ENCODE measurements at places on chromosomes 13 and 19.

DNA sequence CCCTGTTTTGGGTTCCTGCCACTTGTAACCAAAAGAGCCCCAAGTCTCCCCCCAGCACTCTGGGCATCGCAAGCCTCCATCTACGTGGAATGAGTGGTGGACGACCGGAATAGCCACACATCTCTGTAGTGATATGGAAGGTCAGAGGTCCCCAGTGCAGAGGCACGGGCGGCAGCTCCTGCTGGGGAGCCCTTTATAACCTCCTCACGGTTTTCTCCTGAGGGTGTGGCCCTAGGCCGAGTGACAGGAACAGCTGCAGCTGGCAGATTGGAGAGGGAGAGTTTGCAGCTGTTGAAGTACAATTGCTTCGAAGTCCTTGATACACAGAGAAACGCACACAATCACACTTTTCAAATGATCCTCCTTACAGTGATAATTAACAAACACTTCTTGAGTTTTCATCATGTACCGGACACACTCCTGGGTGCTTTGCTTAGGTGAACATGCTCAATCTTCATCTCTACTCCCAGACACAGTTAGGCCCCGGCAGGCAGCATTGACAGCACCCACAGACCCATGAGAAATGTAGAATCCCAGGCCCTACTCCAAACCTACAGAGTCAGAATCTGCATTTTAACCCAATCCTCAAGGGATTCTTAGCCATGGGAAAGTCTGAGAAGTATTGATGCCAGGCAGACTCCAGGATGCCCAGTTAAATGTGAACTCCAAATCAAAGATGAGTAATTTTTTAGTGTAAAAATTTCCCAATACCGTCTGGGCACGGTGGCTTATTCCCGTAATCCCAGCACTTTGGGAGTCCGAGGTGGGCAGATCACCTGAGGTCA, 4.9 kb upstream of the ZNF787 start:
- DNase-seq, result no peak

DNA sequence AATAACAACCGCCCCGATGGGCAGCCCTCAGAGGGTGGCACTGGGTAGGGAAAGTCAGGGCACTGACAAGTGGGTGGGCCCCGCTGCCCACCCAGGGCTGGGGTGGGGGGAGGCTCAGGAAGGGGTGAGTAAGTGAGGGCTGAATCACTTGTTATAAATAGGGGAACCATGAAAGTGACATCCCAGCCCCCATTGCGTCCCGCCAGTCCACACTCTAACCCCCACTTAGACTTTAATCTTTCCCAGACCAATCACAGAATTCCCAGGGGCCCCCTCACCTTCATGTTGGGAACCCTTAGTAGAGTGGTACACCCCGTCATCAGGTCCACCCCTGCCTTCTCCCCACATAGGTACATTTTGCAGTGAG, 37.0 kb upstream of the NANOS3 start:
- no peak for DNase-seq

- no peak for DNase-seq
Observed at GRCh38 chr19:6236310-6237291, 43.2 kb downstream of the MLLT1 start.

DNA sequence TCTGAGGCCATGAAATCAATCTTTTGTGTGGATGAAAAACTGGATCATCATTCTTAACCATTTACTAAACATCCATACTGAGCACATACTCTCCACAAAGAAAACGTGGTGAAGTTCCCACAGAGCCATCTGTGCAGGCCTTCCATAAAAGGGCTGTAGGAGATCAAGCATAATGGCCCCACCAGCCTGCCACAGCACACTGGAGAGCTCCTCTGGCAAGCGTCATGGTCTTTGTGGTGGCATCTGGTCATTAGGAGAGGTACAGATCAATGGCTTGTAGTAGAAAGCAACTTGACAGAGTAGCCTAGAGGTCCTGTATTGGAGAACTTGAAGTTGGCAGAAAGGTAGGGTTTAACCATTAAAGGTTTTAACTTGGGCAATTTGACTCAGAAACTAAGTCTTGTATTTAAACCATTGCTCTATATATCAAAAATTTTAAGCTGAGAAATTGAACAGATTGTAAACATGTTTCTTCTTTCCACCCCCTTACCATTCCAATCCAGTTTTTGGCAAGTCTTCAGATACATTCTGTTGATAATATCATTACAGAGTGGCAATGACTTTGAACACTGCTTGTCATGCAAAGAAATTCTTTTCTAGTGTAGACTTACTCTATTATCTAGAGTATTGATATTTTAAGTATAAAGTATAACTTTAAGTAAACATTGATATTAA, 128.3 kb downstream of the LMO7 start:
- no peak for DNase-seq

GRCh38 chr13:113410472-113411201, 42.7 kb downstream of the ADPRHL1 start:
- no peak for DNase-seq

DNA sequence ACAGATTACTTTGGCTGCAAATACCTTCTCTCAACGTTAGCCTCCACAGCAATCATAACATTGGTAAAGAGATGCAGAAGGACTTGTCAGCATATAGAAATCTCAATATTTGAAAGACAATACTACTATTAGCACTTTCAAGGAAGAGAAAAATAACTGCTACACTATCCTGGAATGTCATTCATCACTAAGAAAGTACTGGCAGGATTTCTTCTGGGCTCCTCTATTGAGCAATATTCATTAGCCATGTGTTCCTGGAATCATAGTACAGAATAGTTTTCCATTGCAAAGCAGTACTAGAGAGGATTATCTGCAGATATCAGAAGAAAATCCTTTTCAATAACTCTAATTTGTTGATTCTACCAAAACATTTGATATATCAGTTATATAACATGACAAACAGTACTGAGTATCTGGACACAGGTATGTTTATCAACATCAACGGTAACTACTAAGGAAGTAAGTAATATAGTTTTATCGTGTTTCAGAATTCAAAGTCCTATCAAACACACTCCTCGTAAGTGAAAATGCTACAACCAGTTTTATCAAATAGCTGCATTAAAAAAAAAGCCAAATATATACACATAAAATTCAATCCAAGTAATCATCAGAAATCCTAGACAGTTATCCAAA, 27.3 kb downstream of the INTS6 start:
- no peak for DNase-seq

DNA sequence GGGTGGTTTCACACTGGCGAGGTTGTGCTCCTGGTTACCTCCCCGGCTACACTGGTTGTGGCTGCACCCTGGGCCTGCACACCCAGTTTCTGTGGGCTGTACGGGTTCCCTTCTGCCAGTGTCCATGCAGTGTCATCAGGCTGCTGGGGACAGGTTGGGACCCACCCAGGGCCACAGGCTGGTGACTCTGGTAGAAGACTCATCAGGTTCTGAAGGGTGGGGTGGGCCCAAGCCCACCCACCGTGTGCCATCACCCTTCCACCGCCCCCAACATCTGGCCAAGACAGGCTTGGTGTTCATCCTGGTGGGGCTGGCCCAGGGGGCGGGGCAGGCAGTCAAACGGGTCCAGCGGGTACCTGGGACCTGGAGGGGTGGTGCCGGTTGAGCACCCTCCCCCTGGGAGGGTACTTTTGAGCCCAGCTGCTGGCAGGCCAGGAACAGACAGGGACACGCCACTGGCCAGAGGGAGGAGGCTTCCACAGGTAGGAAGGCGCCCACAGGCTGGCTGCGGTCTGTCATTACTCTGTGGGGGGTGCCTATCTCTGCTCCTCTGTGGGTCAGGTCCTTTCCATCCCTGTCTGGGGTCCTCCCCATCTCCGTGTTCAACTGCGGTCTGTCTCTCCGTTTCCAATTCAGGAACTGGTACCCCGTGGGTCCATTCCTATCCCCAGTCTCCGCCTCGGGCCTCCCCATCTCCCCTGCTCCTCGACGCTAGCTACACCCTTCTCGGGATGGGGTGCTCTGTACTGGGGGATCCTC, at the start of gene RNF225:
TSS of gene RNF225 (plus strand) at position 437 of the 759 bp plus-strand sequence. CDS start 434 bp downstream, outside the sequence.
- DNase-seq, result no peak

GRCh38 chr13:66313413-66313812, 916.7 kb downstream of the PCDH9 start:
- DNase-seq, result no peak

DNA sequence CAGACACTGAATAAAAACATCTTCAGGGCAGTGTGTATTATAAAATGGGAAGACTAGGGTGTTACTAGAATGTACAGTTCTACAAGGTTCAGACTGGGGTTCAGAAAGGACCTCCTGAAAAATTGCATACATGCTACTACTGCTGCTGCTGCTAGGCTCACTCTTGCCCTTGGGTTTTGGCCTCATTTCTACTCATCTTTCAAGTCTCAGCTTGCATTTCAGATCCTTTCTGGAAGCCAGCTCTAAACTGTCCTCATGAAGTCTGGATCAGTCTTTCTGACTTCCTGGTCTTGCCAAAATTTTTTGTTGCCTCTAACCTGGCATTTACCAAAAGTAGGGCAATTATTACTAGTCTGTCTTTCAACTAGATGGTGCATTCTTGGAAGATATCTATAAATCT, 393.3 kb downstream of the DIAPH3 start:
- no peak for DNase-seq

- no peak for DNase-seq
Observed at GRCh38 chr13:39353988-39354387, 249.0 kb downstream of the LHFPL6 start.

DNA sequence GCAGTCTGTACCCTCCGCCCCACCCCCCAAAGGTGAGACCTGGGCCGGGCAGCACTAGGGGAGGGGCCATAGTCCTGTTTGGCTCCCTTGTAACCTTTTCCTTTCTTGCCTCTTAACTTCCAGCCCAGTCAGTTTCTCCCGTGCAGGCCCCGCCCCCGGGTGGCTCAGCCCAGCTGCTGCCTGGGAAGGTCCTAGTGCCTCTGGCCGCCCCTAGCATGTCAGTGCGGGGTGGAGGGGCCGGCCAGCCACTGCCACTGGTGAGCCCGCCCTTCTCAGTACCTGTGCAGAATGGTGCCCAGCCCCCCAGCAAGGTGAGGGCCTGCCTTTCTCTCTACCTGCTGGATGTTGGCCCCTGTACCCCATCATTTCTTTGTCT, 10.5 kb upstream of the PRR19 start:
- no peak for DNase-seq

DNA sequence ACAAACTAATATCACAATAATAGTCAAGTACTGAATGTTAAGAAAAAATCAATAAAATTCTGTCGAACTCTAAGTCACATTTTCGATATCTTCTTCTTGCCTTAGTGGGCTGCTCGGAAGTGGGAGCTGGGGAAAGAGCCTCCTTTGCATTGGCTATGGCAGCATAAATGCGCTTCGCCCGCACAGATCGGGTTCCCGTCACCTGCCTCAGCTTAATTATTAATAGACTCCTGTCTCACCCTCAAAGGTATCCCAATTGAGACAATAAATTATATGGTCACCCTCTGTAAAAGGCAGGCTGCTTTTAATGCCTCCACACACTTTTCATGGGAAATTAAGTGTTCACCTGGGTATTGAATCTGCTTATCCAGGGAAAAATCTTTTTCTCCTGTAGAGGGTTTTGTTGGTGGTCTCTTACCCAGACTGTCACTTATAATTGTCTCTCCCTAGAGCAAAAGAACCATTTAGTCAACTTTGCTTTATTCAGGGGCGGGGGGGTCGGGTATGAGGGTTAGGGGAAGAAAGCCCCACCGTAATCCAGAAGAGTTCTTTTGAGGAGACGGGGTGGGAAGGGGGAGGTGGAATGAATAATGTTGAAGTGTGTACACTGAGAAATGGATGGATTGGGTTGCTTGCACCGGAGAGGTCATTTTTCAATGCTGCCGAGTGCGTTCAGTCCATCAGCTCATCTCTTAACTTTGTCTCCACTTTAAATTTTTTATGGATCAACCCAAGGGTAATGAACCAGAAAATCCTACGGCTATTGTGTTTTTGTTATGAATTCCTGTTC, 682.6 kb upstream of the SGCG start:
- DNase-seq, result no peak

- no peak for DNase-seq
Observed at GRCh38 chr19:16883522-16883921, 5.3 kb upstream of the F2RL3 start.

Measured in stimulated activated CD4-positive, alpha-beta T cell treated with anti-CD3 and anti-CD28 coated beads, Interleukin-1b, Interleukin-23, amount 100 ng/mL, for 48 hours (primary cell).